ENCODE measurements at places on chromosomes 5 and 9.

DNA sequence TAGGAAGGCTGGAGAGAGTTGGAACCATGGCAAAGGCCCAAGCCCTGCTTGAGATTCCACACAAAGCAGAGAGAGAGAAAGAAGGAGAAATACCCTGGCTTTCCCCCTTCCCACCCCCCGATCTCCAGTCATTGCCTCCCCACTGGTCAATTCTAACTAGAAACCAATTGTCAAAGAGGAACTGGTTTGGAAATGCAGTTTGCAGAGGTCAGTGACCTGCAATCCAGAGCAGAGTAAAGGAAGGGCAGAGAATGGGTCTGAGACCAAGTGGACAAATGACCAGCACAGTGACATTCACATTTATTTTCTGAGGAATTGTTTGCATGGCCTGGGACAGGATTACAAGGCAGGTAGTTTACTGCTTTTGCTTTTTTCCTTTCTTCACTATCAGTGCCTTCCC is 37.5 kb upstream of the ZFYVE16 start:
- no peak for DNase-seq

DNA sequence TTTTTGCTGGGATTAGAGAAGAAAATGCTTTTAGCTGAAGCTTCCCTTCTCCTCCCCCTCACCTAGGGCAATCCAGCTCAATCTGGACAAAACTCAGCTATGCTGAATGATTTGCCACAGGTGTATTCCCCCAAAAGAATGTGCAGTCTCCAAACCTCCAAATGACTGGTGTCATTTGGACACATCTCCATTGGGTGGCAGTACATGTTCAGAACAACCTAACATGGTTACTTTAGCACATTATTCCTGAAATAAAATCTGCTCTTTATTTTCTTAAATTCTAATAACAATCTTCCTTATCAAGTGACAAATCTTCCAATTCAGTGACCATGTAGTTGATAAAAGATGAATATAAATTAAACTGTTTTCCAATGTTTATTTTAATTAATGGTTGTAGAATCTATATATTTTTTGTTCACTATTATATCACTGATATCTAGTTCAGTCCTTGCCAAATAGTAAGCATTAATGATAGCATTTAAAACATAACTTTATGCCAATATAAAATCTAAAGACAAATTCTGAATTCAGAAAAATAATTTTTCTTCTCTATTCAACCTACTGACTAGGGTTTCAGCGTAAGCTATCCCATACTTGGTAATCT is 61.3 kb upstream of the MOCS2 start:
- DNase-seq, result peak; percentile 66

- no peak for DNase-seq
Measured at GRCh38 chr5:172141949-172142319, 46.1 kb downstream of the STK10 start.

DNA sequence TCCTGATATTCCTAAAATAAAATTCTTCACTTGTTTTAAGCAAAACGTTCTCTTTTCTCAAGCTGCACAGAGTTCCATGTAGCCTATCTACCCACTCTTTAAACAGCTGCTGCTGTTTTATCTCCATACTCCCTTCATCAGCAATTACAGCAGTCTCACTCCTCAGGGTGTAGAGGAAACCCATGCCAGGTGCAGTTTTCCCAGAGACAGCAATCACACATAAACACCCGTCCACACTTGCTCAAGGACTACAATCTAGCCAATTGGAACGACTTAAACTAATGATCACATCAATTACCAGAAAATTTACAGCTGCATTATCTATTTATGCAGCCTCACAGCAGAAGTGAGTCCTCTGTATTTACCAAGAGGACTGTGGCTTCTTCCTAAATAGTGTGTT is 141.7 kb downstream of the HTR1A start:
- no peak for DNase-seq

DNA sequence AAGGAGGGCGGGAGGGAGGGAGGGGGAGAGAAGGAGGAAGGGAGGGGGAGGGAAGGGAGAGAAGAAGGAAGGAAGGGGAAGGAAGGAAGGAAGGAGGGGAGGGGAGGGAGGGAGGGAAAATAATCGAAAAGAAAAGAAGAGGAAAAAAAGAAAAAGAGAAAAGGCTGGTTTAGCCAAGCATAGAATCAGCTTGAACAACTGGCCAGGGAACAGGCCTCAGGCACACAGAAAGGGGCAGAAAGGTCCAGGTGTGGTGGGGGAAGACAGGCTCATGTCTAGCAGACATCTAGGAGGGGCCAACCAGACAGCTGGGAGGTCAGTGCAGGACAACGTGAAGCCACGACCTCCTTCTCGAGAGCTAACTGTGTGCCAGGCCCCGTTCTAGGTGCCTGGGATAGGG is 141.8 kb downstream of the HSD17B3 start:
- no peak for DNase-seq

DNA sequence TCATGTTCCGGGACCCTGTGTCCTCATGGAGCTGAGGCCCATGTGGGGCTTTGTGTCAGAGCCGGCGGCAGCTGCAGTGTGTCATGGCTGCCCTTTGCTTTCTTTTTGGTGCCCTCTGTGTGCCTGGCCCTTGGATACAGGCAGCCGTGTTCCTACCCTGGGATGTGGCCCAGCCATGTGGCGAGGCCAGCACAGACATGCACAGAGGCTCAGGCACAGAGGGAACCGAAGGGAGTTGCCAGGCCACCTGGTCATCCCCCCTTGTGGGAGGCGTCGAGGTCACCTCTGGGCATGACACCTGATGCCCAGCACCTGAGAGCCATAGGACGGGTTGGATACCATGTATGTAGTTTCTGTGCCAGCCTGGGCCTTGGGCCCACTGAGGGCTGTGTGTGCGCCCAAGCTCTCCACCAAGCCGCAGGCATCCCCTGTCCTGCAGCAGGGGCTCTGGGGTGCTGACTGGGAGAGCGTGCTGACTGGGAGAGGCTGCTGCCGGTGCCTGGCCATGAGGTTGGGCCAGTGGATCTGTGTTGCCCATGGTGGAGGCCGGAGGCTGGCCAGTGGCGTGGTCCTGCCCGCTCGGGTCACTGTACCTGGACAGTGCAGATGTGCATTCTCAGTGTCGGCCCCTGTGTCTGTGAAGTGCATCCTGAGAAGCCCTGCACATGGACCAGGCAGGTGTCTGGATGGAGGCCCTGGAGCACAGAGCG is 4.8 kb downstream of the NKD2 start:
- no peak for DNase-seq

DNA sequence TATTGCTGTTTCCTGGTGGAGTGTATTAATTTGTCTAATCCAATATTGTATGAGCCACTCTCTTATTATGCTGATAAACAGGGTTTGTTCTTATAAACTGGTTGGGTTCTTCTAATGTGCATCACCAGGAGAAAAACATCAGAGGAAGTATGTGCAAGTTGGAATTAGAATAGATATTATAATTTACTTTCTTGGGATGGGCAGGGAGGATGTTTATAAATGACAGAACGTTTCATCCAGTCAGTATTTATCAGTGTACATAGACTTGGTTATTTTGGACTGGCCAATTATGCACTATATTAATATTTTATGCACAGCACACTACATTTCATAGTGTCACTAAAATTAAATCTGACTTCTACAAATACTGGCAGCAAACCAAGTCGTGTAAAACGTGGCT is 495.8 kb downstream of the PSAT1 start:
- DNase-seq, result no peak

DNA sequence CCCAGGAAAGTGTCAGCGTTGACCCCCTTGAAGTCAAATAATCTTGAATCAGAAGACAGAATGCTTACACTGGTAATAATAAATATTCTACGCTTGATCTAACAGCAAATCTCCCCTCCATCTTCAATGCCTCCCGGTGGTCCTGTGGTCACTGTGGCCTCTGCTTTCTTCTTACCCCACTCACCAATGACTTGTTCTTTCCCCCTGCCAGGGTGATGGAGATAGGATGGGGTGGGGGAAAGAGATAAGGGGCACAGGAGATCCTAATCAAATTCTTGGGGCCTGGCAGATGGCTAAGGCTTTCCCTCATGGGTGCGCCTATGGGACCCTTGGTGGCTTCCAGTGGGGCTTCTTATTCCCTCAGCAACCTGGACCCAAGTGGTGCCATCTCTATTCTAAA is 152.6 kb upstream of the EGFLAM start:
- no peak for DNase-seq

DNA sequence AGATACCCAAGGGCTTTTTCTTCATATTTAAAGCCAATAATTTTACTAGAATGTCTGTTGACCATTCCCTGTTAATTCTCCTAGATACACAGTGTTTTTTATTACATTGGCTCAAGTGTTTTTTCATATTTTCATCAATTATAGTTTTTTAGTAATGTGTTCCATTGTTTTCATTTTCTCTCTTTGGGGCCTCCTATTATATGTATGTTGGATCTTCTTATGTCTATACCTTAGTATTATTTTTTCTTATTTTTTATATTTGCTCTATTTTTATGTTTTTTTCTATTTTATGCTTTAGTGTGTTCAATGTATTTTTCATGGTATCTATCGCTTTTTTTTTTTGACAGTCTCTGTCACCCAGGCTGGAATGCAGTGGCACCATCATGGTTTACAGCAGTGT is 7.5 kb downstream of the KIAA1958 start:
- no peak for DNase-seq

- DNase-seq, result no peak
Measured at GRCh38 chr5:3190930-3191329, 404.7 kb upstream of the IRX1 start.

DNA sequence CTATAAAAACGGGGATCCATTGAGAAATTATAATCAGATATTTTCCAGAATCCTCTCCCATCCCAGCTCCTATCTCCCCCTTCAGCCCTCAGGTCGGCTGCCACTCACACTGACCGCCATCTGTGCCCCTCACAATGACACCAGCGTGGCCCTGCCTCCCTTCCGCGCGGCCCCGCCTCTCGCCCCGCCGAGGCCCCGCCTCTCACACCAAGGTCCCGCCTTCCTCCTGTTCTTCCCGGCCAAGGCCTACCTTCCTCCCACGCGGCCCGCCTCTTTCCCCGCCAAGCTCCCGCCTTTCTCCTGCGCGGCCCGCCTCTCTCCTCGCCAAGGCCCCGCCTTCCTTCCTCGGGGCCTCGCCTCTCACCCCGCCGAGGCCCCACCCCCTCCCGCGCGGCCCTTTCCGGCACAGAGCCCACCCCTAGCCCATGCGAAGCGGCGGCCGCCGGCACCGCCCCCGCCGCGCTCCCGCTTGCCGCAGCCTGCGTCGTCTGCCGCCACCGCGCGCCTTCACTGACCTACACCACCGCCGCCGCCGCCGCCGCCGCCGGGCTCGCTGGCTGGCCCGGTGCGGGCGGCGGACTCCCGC is at the start of gene DNAJC21:
DNAJC21 (plus strand) TSS at position 426 of the 586 bp plus-strand sequence. CDS start 261 bp downstream, outside the sequence.
- DNase-seq, result peak; percentile 98

DNA sequence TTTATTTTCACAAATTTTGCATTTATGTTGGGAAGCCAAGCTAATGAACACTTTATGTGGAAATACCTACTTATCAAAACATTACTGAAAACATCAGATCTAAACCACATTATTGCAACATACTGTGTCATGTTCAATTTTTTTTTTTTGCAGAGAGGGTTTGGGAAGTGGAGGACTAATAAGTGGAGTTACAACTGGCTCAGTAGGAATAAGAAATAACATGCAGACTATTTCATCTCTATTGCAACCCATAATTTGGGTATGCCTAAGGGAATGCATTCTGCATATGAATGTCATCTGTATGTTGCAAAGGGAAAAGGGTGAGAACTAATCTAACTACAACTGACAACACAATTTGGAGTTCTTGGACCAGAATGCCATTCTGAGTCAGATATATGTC is 41.8 kb downstream of the APC start:
- DNase-seq, result peak; percentile 76

DNA sequence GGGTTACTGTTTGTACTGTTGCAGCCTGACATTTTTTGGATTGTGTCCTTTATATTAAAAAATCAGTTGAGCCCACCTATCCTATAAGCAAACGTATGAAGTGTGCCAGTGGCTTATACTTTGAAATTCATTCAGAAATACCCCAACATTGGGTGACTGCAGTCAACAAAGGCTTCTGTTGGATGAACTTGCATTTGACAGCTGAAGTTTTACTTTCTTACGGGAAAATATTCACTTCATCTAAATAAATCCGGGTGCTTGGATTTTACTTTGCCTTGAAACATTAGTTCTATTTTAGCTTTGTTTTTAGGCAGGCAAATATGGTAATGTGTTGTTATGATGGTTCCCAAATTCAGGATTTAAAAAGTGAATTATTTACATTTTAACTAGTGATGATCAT is 21.7 kb downstream of the EXOSC2 start:
- DNase-seq, result no peak

DNA sequence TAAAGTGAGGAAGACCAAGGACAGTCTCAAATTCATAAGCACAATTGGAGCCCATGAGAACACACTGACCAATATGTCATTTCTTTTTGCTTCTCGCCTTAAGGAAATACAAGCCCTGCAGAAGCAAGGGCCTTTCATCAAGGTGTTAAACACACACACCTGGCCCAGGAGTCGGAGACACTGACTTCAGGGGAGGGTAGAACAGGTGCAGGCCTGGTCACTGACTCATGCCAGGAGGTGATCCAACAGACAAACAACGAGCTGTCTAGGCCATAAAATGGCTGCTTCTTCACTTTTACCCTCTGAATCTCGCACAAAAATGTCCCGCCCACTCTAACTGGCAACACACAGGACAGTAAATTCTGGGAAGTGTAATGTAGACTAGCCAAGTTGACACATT is 62.7 kb downstream of the RGMB start:
- peak; percentile 6 for DNase-seq

DNA sequence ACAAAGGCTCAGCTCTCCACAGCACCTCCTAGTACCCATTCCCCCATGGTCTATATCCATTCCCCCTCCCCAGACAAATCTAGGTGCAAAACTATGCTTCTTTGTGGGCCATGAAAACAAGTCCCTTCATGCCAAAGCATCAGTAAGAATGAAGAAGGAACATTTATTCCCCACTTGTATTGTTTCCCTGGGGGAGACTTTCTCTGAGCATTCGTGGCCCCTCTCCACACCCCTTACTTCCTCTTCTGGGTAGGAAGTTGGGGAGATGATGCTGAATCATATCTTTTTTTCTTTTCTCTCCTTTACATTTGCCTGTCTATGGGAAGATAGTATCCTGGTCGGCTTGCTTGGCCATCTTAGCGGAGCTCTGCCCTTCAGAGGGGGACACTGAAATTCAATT is 246.8 kb downstream of the NSG2 start:
- DNase-seq, result no peak

GRCh38 chr5:122713041-122713440 is 61.8 kb upstream of the SNX2 start:
- no peak for DNase-seq

GRCh38 chr5:9356351-9356825 is 189.5 kb downstream of the SEMA5A start:
- DNase-seq, result no peak

DNA sequence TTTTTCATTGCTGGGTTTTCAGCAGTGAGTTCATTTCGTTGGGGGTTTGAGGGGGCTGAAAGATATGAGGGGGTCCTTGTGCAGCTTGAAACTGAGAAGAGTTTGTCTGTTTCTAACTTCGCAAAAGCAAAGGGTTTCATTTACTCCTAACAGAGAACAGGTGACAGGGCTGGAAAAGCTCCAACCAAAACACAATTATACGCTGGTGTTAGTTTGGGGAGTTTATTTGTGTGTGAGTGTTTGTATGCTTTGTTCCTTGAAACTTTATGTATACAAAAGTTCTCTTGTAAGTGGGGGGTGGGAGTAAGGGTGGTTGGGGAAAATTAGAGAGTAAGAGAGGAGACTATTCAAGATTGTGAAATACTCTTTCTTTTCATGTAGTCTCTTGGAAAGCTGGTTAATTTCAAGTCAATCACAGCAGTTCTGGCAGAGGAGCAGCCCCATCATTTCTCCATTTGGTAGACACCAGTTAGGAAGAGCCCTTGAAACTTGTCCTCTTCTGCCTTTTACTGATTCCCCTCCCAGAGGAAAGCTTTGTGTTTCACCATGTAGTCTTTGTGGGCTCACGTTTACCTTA is 881 bp downstream of the TNFAIP8 start:
- DNase-seq, result no peak
